Bronchial epithelial cell (primary cell): ENCODE measurements at places on chromosomes 12 and 14.

DNA sequence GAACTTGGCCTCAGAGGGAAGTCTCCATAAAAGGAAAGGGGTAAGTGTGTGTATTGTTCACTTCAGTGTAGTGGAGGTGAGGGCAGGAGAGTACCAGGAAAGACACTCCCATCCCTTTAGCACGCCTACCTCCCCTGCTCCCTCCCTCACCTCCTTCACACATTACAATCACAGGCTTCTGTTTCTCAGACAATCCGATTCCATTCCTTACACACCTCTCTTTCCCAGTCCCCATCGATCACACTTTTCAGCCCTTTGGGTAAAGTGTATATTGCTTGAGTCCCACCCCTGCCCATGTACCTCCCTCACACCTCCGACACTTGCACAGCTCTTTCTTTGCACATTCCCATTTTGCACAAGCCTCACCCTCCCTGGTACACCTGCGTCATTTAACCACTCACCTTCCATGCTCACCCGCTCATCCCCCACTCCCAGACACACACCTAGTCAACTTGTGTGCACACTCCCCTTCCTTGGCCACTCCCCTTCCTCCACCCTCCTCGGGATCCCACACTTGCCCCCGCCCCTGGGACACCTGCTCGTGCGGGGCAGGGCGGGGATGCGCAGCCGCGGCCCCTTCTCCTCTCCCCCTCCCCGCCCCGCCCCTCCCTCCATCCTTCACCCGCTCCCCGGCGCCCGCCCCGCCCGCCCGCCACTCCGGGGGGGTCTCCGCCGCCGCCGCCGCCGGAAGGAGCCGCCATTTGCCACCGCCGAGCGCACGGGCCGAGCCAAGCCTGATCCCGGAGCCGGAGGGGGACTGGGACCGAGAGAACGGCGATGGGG is at the start of gene MARCHF9:
Gene MARCHF9, plus strand, starts transcription at position 693 of the 783 bp plus-strand sequence. CDS start 426 bp downstream, outside the sequence.
- DNase-seq = peak; percentile 76

GRCh38 chr12:94603434-94604365 is 46.7 kb downstream of the TMCC3 start:
- DNase-seq = peak; percentile 44

DNA sequence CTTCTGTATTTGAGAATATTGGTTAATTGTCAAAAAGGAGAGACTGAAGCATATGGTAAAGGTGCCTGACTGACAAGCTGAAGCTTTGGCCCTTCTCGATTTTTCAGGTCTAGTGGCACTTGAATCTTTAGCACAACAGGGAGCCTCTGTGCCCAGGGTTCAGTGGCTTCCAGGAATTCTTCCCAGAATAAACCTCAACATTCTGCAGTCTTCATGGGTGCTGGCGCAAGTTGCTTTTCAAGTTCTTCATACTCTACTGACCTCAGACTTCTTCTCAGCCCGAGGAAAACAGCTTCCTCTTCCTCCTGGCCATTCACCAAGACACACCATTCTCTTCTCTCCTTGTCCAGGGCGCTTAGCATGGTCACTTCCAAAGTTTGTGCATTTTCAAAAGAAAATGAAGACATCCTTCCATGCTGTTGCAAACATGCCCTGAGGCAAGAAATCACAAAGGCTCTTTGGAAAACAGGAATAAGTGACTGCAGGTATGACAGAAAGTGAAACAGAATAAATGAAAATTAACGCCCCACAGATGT is 89.9 kb downstream of the MGST1 start:
- no peak for DNase-seq

DNA sequence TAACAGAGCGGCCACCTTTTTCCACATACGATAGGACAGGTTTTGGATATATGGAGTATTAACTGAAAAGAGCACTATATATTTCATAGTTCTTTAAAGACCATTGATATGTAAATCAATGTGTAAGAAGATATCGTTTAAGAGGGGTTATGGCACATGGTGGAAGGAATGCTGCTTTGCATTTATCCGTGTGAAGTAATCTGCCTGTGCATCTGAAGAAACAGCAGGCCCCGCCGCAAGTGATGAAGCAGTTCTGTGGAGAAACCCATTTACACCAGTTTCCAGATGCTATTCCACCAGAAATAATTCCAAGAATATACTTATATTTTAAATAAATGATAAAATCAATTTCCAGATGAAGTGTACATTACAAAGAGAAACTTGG is 72.4 kb downstream of the BICD1 start:
- DNase-seq = no peak

GRCh38 chr12:45121224-45121623 is 70.3 kb upstream of the DBX2 start:
- DNase-seq = no peak

DNA sequence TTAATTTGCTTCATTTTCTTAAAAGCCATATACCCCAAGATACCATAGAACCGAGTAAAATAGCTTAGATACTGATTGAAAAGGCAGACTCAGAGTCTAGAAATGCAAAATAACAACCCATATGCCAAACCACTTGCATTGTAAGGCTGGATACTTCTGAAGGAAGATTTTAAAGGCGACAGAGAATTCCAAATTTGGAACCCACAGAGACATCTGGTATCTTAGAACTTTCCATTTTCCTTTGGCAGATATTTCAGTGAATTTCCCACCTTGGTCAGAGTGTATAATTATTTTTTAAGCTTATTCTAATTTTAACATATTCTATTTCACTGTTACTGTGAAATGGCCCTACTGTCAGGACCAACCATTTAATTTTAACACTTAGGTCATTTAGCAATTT is 186.4 kb upstream of the E2F7 start:
- DNase-seq = no peak

DNA sequence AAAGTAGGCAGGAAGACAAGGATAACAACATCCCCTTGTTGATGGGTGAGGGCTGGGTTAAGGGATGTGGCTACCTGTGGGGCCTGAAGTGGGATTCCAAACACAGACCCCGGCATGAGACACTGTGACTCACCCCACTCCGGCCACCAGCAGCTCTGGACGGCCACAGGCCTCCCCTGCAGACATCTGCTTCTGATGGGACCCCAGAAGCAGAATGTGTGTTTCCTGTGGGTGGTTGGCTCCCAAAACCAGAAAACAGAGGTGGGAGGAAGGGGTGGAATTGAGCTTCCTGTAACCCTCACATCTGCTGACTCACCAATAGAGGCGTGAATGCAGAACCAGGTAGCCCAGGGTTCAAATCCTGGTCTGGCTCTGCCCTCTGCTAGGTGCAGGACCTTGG is 216.6 kb upstream of the PWP1 start:
- DNase-seq = no peak

GRCh38 chr14:65444230-65444629 is 31.7 kb downstream of the FUT8 start:
- peak; percentile 96 for DNase-seq

GRCh38 chr14:58547649-58548048 is 90.1 kb upstream of the DACT1 start:
- no peak for DNase-seq

DNA sequence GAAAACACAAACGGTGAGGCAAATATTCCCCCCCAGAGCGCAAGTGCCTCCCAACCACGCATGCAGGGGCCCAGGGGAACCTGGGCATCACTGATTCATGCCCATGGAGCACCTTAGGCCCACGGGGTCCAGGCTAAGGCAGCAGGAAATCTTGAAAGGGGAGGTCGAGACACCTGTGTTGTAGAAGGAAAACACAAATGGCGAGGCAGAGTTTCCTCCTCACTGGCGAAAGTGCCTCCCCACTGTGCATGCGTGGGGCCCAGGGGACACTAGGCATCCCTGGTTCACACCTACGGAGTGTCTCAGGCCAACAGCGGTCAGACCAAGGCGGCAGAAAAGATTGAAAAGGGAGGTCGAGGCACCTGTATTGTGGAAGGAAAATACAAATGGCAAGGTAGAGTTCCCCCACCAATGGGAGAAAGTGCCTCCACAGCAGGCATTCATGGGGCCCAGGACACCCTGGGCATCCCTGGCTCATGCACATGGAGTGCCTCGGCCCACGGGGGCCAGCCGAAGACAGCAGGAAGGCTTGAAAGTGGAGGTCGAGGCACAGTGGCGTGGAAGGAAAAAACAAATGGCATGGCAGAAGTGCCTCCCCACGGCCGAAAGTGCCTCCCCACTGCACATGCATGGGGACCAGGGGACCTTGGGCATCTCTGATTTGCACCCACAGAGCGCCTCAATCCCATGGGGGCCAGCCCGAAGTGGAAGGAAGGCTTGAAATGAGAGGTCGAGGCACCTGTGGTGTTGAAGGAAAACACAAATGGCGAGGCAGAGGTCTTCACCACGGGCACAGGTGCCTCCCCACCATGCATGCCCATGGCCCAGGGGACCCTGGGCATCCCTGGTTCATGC is 368.8 kb downstream of the ALG10 start:
- no peak for DNase-seq

GRCh38 chr12:76674669-76675315 is 89.1 kb upstream of the ZDHHC17 start:
- DNase-seq = no peak

DNA sequence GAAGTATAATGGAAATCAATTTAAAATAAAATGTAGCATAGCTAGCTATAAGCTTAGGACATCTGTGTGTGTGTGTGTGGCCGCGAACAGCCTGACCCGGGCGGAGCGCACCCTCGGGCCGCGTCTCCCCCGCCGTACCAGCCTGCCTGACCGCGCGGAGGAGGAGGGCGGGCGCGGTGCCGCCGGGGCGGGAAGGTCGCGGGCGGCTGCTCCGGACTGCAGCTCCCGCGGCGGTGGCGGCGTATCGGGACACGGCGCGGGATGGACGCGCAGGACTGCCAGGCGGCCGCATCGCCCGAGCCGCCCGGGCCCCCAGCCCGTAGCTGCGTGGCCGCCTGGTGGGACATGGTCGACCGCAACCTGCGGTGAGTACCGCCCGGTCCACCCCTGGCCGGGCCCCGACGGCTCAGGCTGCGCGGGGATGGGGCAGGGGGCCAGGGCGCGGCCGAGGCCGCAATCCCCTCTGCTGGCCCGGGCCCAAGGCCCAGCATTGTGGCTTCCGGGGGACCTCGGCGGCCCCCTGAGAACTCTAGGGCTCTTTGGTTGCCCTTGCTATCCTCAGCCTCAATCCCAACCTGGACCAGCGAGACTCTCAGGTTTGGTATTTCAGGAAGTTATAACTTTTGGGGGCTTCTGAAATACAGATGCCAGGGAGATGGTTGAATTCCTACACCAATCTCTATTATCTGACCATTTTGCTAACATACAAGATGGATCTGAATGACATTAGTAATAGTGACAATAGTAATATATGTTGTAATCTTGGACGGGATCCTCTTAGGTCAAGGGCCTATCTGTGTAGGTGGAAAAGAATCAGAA is at the start of gene ABHD12B:
Gene ABHD12B, plus strand, starts transcription at position 140 of the 819 bp plus-strand sequence. Its CDS starts 122 bp downstream, at position 262.
- no peak for DNase-seq

DNA sequence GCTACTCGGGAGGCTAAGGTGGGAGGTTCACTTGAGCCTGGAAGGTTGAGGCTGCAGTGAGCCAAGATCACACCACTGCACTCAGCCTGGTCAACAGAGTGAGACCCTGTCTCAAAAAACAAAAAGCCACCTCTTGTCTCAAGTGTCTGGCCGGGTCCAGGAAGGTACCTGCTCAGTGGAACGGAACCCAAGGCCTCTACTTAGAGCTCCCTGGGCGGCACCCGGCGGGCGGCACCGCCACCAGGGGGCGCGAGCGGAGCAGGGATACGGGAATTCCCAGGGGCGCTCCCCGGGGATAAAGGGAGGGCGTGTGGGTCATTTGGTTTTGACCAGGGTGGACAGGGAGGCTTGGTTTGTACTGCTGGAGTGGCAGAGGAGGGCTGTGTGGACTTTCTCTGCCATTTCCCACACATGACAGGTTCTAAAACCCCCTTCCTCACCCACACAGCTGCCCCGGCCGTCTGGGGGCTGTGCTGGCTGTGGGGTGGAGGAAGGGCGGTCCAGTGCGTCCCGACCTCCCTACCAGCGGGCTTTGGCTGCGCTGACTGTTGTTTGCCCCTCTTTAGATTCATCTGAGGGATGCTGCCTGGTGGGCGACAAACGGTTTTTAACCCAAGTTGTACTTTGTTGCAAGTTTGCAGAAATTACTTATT is 91.4 kb downstream of the SETD3 start:
- peak; percentile 6 for DNase-seq

DNA sequence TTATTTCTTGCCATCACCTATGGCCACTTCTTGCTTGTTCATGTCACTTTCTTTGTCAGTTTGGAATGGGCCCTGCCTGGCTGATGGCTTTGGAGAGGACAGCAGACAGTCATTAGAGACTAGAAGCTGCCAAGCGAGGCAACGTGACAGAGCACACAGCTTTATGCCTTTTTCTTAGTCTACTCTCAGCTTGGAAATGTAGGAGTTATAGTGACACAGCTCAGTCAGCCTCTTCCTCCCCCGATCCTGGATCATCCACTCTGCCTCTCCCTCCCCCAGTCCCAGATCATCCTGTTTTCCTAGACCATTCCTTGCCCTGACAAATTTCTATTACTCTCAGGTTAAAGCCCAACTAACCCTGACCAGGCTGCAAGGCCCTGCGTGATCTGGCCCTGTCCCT is 26.6 kb downstream of the ETV6 start:
- DNase-seq = no peak

- no peak for DNase-seq
These were observed 14.4 kb downstream of the ASCL4 start for GRCh38 chr12:107788690-107789458.

DNA sequence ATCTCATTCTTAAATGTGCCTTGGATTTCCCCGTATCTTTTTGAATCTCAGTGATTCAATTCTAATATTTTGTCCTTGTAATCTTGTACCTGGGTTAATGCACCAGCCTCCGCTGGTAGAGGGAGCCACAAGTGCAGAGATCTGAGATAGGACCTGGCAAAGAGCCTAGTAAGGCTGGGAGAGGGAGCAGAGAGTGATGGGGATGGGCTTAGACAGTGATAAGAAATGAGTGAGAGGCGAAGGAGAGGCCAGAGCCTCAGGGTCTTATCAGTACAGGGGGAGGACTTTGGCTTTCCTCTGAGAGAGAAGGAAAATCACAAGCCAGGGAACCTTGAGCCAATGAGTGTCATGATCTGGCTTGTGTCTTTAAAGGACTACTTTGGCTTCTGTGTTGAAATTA is 30.5 kb upstream of the LMNTD1 start:
- DNase-seq = peak; percentile 18
